ENCODE measurements at places on chromosomes 2 and 18. TPM values are rescaled to one million over a fixed set of nuclear protein-coding genes. Genes with fewer than 3 reads are reported as not detected.
A peak's percentile ranks its signal among the peaks of the same experiment; 100 is the strongest.

GRCh38 chr18:35080058-35080457 lies 38.8 kb downstream of the MAPRE2 start:
- H3K4me3 ChIP-seq, result no peak overlapping the region
- H3K27me3 ChIP-seq, result no peaks in the 10 kb centered on the region
- no peak overlapping the region for H3K27ac ChIP-seq
- H3K4me1 ChIP-seq, result peaks cover 6% of the 10 kb centered on the region
- DNase-seq, result no peak
- H3K36me3 ChIP-seq, result peaks cover 35% of the 10 kb centered on the region

DNA sequence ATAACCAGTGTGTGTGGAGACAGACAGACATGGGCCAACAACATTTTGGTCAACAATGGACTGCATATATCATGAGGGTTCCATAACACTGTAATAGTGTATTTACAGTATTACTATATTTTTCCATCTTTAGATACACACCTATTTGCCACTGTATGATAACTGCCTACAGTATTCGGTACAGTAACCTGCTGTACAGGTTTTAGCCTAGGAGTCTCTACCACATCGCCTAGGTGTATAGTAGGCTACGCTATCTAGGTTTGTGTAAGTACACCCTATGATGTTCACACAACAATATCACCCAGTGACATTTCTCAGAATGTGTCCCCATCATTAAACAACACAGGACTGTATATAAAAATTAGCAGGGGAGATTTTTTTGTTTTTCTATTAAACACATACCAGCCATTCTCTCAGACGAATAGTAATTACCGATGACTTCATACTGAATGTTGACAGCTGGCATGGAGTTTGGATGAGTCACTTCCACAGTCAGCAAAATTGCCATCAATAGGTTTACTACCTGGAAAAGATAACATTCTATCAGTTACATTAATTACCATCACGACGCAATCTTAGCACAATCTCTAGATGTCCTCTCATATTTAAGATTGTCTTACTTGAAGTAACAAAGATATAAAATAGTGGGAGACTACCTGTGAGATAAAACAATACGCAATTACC lies 10.8 kb downstream of the LAPTM4A start:
- H3K36me3 ChIP-seq, result peaks cover 22% of the 10 kb centered on the region
- no peak for DNase-seq
- H3K27me3 ChIP-seq, result no peaks in the 10 kb centered on the region
- no peak overlapping the region for H3K4me3 ChIP-seq
- H3K4me1 ChIP-seq, result peaks cover 10% of the 10 kb centered on the region
- no peak overlapping the region for H3K27ac ChIP-seq

GRCh38 chr2:63122921-63123320 lies 72.3 kb downstream of the OTX1 start:
- H3K27ac ChIP-seq, result no peak overlapping the region
- no peak for DNase-seq
- no peaks in the 10 kb centered on the region for H3K36me3 ChIP-seq
- no peak overlapping the region for H3K4me3 ChIP-seq

SGPP2 gene
- total RNA-seq, result 0.89 TPM

RGPD4 gene
- 0.61 TPM for total RNA-seq

DNA sequence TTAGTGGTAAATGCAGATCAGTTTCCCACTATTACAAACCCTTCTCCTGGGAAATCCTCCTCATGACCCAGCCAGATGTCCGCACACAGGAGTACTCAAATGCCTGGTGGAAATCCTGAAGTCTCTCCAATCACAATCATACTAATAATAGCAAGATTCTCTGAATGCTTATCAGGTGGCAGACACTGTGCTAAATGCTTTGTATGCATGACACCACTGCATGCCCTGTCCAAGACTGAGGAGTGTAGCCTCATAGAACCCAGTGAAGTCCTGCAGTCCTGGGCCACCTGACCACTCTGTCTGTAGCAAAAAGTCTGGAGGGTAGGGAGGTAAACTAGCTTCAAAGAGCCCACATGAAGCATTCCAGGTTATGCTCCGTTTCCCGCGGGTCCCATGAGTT lies 434.8 kb upstream of the CHST9 start:
- no peak overlapping the region for H3K27ac ChIP-seq
- DNase-seq, result no peak
- H3K27me3 ChIP-seq, result no peaks in the 10 kb centered on the region
- no peaks in the 10 kb centered on the region for H3K4me1 ChIP-seq
- no peak overlapping the region for H3K4me3 ChIP-seq

DNA sequence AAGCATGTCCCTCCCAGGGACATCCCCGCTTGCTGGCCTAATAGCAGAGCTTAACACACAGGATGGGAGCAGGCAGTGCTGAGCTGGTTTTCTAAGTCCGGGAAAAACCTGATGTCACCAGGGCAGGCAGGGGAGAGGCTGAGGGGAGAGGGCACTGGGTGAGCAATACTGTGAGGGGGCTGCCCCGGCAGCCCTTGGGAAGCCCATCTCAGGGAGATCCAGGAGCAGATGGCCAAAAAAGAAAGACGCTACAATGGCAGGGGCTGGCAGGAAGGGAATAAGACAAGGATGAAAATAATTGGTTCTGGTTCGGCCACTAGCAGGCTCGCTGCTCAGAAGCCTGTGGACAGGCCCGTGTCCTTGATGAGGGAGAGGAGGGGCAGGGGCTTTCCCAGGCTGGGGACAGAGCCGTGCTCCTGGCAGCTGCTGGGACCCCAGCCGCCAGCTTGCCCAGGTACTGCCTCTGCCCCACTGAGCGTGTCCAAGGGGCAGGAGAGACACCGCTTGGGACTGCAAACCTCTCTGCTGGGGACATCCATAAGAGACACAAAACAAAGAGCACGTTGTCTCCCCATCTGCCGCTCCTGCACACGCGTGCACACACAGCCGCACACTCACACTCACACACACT lies 30.2 kb downstream of the SMAD7 start:
- DNase-seq, result peak; percentile 16
- H3K36me3 ChIP-seq, result peaks cover 33% of the 10 kb centered on the region
- no peaks in the 10 kb centered on the region for H3K27me3 ChIP-seq
- peaks cover 47% of the 10 kb centered on the region for H3K4me1 ChIP-seq

GRCh38 chr2:106614511-106615291 lies 127.5 kb downstream of the CD8B2 start:
- H3K27ac ChIP-seq, result no peak overlapping the region
- no peak overlapping the region for H3K4me3 ChIP-seq
- H3K27me3 ChIP-seq, result peaks cover 7% of the 10 kb centered on the region
- no peaks in the 10 kb centered on the region for H3K4me1 ChIP-seq

DNA sequence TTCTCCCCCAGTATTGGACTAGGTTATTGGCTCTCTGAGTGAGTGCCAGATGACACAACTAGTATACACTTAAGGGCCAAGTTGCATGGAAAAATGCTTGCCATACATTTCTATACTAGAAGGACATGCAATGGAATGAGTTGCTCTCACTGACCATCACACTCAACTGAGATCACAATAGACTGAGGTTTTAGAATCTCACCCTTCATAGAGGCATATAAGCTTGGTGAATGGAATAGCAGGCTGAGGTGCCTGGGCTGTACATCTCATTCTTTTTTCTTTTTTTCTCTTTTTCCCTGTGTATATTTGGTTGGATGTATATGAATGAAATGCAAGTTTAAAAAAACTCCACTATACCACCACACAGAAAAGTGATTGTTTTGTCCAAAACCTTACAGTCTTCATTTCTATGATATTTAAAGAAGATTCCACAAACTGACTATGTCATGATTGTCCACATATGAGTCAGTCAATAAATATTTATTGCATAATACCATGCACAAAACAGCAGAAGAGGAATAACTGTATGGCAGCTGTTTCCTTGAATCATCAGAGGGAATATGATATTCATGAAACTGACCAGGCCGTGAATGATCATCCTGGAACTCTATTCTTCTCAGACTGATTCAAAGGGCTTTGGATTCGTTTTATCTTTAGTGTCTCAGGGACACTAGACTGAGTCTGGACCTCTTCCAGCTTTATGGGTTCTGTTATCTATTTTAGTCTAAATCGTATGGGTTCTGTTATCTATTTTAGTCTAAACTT lies 122.6 kb upstream of the STK17B start:
- no peak overlapping the region for H3K4me3 ChIP-seq
- peaks cover 28% of the 10 kb centered on the region for H3K4me1 ChIP-seq
- H3K36me3 ChIP-seq, result no peaks in the 10 kb centered on the region
- no peak overlapping the region for H3K27ac ChIP-seq
- no peak for DNase-seq

DNA sequence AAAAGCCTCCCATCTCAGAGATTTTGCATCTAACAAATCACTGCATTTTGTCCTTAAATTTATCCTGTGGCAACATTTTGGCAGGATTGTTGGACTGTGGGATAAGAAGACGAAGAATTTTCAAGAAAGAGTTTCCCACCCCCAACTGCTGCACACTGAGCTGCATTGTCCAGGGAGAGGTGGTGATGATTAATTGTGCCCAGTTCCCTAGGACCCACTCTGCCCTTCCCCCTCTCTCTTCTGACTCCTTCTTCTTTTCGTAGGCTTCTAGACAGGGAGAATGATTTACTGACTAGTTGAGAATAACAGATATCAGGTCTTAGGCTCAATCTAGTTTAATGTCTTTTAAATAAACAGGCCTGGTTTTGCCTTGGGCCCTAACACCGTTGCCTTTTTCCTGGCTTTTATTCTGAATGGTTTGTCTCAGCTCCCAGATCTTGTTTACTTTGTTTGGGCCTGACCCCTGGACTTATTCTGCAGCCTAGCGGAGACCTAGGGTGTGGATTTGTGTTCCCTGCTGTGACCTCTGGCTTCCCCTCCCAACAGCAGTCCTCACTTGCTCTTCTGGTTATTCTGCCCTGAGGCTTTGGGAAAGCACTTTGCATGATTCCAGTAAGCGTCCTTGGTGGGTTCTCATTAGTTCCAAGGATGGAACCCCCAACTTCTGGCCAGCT lies 233.3 kb downstream of the INSIG2 start:
- DNase-seq, result no peak
- no peaks in the 10 kb centered on the region for H3K36me3 ChIP-seq
- no peak overlapping the region for H3K27ac ChIP-seq
- peaks cover 24% of the 10 kb centered on the region for H3K27me3 ChIP-seq

- H3K27ac ChIP-seq, result no peak overlapping the region
- no peak overlapping the region for H3K4me3 ChIP-seq
- peaks cover 3% of the 10 kb centered on the region for H3K4me1 ChIP-seq
- H3K27me3 ChIP-seq, result peaks cover 74% of the 10 kb centered on the region
- H3K36me3 ChIP-seq, result no peaks in the 10 kb centered on the region
Observed at GRCh38 chr18:59220164-59220783, 316 bp downstream of the GRP start.

ABCB11 gene
- total RNA-seq, result not detected

DNA sequence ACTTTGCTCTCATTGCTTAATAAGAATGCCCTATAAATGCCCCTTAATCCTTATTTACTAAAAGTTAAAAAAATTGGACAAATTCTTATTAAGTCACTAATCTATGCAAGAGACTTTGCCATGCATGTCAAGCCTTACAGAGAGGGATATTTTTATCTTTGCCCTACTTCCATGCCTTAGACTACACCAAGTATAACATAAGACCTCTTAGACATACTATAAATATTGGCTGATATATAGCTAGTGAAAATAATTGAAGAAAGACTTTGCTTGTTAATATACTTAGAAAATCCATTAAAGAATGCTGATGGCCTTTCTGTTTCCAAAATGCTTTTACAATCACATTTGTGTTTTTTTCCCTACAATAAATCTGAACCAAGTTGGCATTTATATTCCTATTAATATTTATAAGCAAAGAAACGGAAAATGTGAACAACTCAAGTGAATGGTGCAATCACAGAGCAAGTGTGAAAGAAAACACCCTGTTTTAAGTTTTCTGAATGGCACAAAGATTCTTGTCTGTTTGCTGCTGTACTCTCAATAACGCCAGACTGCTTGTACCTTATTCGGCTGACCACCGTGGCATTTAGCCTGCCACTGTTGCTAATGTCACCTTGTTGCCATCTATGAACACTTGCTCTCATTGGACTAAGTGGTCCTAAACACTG lies 105.0 kb downstream of the MC4R start:
- DNase-seq, result no peak
- H3K27me3 ChIP-seq, result no peaks in the 10 kb centered on the region
- H3K27ac ChIP-seq, result no peak overlapping the region

GRCh38 chr2:156470975-156471583 lies 34.9 kb downstream of the GPD2 start:
- H3K27ac ChIP-seq, result no peak overlapping the region
- no peaks in the 10 kb centered on the region for H3K27me3 ChIP-seq
- DNase-seq, result no peak
- H3K4me1 ChIP-seq, result peaks cover 21% of the 10 kb centered on the region

GRCh38 chr2:10987439-10987838 lies 75.7 kb downstream of the KCNF1 start:
- H3K4me3 ChIP-seq, result no peak overlapping the region
- H3K36me3 ChIP-seq, result no peaks in the 10 kb centered on the region
- no peak overlapping the region for H3K27ac ChIP-seq
- DNase-seq, result no peak
- peaks cover 7% of the 10 kb centered on the region for H3K27me3 ChIP-seq

- no peaks in the 10 kb centered on the region for H3K36me3 ChIP-seq
- H3K27ac ChIP-seq, result no peak overlapping the region
- no peak for DNase-seq
- H3K4me3 ChIP-seq, result no peak overlapping the region
Observed at GRCh38 chr2:216733046-216733445, 37.7 kb upstream of the IGFBP5 start.

DNA sequence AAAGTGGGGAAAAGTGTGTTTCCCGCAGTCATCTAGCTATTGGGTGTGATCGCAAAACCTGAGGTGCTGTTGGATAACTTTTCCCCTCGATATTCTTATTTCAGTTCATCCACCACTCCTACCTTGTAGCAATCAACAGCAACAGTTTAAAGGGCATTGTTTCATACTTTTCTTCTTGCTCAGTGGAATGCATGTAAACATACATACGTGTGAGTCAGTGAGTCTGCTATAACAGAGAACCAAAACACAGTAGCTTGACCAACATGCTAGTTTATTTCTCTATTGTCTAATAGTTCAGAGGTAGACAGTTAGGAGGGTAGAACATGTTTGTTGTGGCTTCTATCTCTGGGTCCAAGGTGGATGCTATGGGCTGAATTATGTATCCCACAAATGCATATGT lies 77.6 kb upstream of the FOXI3 start:
- DNase-seq, result no peak
- H3K36me3 ChIP-seq, result no peaks in the 10 kb centered on the region
- no peak overlapping the region for H3K4me3 ChIP-seq
- no peaks in the 10 kb centered on the region for H3K4me1 ChIP-seq
- H3K27ac ChIP-seq, result no peak overlapping the region

RIT2 gene
- total RNA-seq, result not detected

CCDC148 gene
- total RNA-seq, result not detected

ALPI gene
- not detected for total RNA-seq

SLC23A3 gene
- total RNA-seq, result 4.4 TPM

NEU2 gene
- not detected for total RNA-seq

TLX2 gene
- 0.88 TPM for total RNA-seq

GAL3ST2 gene
- 0.22 TPM for total RNA-seq

Measured in activated naive CD8-positive, alpha-beta T cell treated with anti-CD3 and anti-CD28 coated beads, Interleukin-2, amount 10 ng/mL, durations not matched to agents 7 days and 5 days (primary cell).